Hematopoietic multipotent progenitor cell treated with erythropoietin and hydrocortisone succinate and interleukin-3 and kit ligand, for 15 days (in vitro differentiated cells): ENCODE measurements at places on chromosomes 7 and 10.

DNA sequence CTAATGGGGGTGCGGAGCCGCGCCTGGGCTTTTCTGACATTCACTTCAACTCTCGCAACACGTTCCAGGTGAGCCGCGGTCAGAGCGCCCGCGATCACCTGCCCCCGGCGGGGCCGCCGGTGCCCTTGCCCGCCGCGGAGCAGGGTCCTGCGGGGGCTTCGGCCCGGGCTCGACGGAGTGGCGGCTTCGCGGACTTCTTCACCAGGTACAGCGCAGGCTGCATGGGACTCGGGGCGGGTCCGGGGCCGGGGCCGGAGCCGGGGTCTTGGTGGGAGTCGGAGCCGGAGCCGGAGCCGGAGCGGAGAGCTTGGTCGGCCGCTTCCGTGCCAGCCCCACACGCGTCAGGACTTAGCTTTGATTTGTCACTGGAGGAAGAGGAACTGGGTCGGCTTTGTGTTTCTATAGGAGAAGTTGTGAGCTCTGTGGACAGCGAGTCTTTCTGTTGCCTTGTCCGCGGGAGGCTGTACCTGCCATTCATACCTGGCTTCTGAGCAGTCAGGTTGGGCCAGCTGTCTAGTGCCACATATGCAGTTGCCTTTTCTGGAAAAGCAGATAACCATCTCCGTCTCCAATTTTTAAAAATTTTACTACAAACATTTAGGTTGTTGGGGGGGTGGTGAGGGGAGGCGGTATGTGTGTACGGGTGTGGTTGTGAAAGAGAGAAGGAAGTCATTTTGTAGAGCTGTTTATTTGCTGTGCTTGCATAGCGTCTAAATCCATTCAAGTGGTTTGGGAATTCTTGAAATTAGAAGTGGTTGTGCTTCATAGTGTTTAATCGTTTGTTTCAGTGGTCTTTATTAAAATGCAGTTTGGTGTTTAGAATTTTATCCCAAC lies 1.3 kb downstream of the TBC1D12 start:
- DNase-seq = no peak

GRCh38 chr10:69994262-69994661 lies 58.4 kb upstream of the MACROH2A2 start:
- peak; percentile 16 for DNase-seq

DNA sequence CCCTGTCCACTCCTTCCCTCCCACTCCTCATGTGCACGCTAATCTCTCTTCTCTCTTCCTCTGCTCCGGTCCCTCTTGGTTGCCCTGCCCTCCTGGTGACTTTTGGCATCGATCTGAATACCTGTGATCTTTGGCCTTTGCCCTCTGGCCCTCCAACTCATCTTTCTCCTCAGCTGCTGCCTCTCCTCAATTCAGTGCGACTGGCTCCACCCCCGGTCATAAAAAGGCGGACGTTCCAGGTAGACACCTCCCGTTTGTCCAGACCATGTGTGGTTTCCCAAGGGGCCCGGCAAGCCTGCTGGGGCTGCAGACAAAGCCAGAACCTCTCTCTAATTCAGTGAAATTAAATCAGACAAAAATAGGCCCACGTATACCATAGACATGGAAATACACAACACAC lies 96.8 kb downstream of the COL13A1 start:
- DNase-seq = no peak

GRCh38 chr10:26216585-26217395 lies at the start of gene GAD2:
Gene GAD2 (plus strand): TSS chr10:26216774. CDS start chr10:26216810, 36 bp downstream.
- DNase-seq = no peak

DNA sequence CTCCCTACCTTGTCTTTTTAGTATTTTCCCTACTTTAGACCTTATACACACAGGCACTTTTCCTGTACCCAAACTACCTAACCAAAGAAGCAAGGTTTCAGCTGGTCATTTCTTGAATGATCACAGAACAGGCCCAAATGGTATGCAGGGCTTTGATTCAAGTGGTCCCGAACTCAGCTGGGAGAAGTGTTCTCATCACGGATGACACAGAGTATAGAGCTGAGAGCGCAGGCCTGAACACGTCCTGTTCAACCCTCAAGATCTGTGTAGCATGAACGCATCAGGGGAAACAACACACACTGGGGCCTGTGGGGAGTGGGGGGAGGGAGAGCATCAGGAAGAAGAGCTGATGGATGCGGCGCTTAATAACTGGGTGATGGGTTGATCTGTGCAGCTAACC lies 318.2 kb downstream of the SFMBT2 start:
- no peak for DNase-seq
